Kidney capillary endothelial cell (primary cell): ENCODE measurements at places on chromosomes 3 and 15.

DNA sequence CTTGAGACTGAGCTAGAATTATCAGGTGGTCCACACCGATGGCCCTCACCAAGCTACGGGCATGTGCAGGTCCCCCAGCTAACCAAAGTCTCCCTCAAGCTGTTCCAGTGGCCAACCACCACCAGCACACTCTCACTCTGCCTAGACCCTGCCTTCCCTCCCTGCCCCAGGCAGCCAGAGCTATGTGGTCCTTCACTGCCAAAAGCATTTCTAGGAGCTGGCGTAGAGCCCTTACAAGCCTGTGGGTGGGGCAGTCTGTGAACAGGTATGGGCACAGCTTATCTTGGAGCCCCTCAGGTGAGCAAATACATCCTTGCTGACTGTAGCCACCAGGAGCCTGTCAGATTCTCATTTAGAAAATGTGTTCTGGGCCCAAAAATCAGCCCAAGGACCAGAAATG is 159.8 kb upstream of the PPP2R3A start:
- no peak for DNase-seq

DNA sequence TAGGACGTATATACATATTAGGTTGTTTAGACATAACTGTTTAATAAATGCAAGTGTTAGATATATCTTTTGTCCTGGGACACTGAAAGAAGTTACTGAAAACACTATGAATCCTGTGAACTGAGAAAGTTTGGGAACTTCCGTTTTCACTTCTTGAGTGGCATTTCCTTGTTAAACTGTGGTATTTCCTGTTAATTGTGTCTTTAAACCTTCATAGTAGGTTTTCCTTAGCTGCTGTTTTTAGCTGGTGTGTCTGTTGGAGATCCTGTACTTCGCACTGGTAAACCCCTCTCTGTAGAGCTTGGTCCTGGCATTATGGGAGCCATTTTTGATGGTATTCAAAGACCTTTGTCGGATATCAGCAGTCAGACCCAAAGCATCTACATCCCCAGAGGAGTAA is 37.1 kb downstream of the ATP6V1A start:
- DNase-seq: peak; percentile 74

GRCh38 chr3:23405081-23405480 is 202.0 kb downstream of the UBE2E2 start:
- DNase-seq: no peak

DNA sequence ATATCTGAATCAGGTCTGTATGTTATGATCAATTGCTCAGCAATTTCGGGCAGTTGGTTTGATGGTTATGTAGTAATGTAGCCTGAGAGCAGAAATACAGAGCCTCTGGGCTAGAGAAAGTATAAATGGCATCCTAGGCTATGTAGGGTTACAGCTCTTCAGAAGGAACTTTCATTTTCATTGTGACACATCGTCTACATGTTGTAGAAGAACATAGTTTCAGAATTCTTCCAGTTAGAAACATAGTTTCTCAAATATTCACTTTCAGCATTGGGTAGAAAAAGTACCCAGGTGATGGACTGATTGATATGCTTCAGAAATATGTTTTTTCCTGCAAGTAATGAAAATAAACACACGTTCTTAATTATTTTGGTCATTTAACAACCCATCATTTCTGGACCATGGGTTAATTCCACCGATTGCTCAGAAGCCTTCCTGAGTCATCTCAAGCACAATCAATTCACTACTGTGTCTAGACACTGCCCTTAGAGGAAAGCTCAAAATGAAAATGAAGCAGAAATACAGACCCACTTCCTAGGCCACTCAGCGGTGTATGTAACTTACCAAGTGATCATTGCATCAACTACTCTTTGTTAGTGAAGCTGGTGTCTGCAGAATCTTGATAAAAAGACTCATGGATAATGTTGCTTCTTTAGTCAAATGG is 88.8 kb upstream of the TSEN2 start:
- DNase-seq: no peak

GRCh38 chr3:131082871-131083863 is 56.5 kb downstream of the NEK11 start:
- no peak for DNase-seq

GRCh38 chr15:58451826-58452225 is 20.0 kb downstream of the LIPC start:
- no peak for DNase-seq

DNA sequence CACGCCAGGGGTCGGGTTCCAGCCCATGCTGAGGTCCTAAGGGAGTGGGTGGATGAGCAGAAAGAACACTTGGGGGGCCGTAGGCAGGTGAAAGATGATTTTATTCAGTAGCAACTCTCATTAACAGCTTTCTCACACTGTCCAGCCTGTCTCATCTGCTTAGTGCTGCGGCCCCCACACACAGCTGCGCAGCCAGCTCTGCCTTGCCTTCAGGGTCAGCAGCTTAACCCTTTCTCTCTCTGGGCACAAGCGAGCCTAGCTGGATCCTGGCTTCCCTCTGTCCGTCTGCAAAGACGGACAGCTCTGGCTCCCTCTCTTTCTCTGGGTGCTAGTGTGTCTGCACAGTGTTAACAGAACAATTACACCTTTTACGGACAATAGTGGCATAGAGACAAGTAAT is 21.3 kb downstream of the NPAP1 start:
- DNase-seq: no peak

- DNase-seq: peak; percentile 36
Measured at GRCh38 chr15:59296181-59296617, 76.5 kb downstream of the MYO1E start.

DNA sequence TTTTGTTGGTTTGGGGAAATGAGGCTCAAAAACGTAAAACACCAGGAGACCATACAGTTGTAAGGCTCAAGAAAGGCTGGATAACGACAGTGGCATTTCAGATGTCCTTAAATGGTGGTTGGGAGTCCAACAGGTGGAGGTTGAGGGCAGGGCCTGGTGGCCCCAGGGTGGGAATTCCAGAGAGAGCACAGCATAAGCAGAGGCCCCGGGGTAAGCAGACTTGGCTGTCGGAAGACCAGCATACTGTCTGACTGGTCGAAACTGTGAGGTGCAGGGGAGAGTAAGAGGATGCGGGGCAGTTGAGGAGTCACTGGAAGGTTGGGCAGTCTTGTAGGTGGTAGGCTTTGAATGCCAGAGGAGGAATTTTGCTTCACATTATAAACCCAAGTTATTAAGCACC is 48.3 kb downstream of the SRP14 start:
- DNase-seq: no peak

DNA sequence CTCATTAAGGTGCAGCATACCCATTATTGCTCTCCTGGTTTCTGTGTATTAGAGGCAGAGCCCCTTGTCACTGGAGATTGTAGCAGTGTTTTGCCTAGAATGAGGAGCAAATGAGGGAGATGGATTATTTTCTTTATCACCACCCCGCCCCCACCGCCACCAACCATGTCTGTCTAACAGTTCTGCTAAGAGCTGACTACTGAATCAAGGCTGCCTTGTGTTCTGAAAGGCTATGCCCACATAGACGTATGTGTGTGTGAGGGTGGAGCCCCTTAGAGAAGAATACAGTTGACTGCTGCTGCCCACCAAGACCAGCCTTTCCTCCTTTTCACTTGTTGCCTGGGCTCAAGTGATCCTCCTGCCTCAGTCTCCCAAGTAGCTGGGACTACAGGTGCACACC is 47.4 kb downstream of the RAD54L2 start:
- DNase-seq: no peak

GRCh38 chr15:28219116-28219515 is 102.9 kb downstream of the HERC2 start:
- no peak for DNase-seq

- peak; percentile 77 for DNase-seq
Measured at GRCh38 chr3:11059090-11059798, 66.7 kb downstream of the SLC6A1 start.

- DNase-seq: no peak
Measured at GRCh38 chr15:77985031-77985930, 92.2 kb downstream of the TBC1D2B start.
